ENCODE measurements at places on chromosomes 2 and 18.

- DNase-seq: no peak
Measured at GRCh38 chr2:136254681-136255080, 136.7 kb upstream of the CXCR4 start.

DNA sequence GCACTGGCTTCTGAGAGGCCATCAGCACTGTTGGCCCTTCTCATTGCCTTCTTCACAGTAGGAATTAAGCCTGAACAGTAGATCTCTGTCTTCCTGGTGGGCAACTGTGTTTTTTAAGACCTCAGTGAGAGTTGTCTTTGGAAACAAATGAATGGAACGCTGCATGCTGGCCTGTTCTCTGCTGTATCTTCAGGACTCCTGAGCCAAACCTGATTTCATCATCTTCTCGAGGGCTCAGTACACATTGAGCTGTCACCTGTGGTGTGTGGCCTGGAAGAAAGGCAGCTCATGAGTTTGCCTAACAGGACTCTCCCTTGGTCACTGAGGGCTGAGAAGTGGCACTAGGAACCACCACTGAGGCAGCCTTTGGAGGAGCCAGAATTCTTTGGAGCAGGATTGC, 39.7 kb downstream of the SH3RF3 start:
- no peak for DNase-seq

DNA sequence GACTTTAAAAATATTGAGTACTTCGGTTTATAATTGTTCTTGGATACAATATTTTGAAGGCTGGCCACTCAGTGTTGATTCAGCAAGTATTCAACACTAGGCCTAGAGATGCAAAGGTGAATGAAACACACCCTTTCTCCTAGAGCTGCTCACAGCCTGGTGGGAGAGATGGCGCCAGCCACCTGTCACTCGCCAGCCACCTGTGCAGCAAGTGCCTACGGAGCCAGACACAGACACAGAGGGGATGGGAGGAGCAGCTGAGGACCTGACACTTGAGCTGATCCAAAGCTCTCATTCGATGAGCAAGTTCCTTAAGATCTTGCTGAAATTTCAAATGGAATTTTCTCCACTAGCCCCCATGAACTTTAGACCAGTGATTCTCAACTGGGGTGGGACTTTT, 151.1 kb upstream of the RIOK3 start:
- DNase-seq: no peak

DNA sequence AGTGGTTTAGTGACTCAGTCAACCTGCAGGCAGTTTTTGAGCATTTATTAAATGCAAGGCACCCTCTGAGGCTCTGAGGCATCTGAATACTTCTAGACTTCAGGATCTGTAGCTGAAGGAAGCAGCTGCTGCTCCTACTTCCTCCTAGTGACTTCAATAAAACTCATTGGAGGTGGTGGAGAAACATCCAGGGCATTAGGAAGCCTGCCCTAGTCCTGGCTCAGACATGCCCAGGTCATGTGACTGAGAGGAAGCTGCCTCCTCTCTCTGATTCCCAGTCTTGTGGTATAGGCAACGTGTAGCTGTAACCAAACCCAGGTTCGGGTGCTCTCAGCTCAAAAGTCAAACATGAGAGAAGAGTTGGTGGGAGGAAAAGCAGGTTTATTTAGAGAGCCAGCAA, 287.2 kb upstream of the GYPC start:
- DNase-seq: no peak

GRCh38 chr2:42328148-42328833, 32.7 kb downstream of the COX7A2L start:
- DNase-seq: no peak

- no peak for DNase-seq
Measured at GRCh38 chr2:55087936-55088335, 37.7 kb upstream of the RTN4 start.

DNA sequence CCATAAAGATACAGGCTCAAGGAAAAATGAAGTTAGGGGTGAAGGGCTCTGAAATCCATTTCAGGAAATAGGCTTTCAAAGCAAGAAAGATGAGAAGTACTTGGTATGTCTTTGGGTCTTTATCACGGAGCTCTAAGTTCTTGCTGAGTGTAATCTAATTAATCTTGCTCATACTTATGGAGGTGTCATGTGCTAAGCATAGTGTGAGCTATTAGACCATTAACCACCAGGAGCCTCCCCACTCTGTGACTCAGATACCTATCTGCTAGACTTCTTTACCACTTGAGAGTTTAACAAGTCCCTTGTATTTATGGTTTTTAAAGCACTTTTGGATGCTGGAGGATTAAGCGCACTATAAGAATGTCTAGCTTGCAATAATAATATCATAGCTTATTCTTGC, 678.7 kb downstream of the EPHA4 start:
- DNase-seq: no peak

- DNase-seq: peak; percentile 43
Measured at GRCh38 chr2:239143858-239144712, 256.7 kb downstream of the HDAC4 start.

- no peak for DNase-seq
Measured at GRCh38 chr2:112993831-112994230, 11.4 kb upstream of the IL36A start.

DNA sequence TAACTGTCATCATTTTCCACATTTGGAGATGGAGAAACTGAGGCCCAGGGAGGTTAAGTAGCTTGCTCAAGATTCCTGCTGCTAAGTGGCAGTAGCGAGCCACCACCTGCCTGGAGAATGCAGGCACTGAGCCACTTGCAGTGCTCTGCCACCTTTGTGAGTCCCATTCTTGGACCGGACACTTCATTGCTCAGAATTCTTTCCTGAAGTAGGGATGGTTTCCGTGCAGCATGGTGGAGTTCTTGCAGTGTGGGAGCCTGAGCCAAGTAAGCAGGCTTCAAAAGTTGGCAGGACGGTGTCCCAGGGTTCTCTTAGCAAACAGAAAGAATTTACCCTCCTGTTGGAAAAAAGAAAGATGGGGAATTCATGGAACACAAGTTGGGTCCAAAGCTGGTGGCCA, 115.0 kb upstream of the MMADHC start:
- no peak for DNase-seq
